ENCODE measurements at places on chromosomes 13 and 19.
A peak's percentile ranks its signal among the peaks of the same experiment; 100 is the strongest.

DNA sequence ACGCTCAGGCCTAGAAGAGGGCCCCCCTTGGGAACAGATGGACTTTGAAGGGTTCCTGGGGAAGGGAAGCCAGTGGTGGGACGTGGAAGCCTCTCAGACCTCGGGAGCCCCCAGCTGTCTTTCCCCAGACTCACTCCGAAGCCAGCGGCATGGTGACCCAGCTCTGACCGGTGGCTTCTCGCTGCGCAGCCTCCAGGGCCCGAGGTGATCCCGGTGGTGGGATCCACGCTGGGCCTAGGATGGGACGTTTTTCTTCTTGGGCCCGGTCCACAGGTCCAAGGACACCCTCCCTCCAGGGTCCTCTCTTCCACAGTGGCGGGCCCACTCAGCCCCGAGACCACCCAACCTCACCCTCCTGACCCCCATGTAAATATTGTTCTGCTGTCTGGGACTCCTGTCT, 24.6 kb downstream of the HPN start:
- DNase-seq: no peak

DNA sequence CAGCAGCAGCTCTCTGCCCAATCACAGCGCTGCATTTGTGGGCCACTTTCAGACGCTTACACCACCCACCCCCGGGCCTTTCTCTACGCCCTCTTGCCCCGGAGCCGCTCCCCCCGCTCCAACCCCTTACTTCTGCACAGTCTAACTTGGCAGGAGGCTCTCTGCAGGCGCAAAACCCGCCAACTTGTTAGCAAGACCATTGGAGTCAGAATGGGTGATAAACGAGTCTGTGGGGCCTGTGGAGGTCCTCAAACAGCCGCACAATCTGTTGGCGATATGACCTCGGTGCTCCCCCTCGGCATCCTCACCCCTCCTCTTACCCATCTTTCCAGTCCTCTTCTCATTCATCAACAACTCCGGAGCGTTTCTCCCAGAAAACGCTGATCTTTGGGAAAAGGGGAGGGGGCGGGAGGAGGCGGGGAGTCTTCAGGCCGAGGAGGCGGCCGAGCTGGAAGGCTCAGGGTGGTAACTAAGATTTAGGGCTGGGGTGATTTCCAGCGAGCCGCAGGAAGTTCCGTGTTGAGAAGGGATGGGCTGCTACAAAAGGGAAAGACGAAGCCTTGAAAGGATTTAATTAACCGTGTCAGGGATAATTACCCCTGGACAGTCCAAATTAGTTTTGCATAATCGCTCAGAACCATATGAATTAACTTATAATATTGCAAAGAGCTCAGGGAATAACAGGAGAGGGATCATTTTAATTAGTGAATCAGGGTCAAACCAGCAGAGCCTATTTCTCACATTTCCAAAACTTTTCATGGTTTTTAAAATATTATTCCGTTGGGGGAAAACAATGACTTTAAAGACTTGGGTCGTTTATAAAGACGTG, 4.1 kb downstream of the SOX21 start:
- no peak for DNase-seq

- DNase-seq: no peak
These were observed 103.1 kb downstream of the TNFRSF19 start for GRCh38 chr13:23673354-23673753.

DNA sequence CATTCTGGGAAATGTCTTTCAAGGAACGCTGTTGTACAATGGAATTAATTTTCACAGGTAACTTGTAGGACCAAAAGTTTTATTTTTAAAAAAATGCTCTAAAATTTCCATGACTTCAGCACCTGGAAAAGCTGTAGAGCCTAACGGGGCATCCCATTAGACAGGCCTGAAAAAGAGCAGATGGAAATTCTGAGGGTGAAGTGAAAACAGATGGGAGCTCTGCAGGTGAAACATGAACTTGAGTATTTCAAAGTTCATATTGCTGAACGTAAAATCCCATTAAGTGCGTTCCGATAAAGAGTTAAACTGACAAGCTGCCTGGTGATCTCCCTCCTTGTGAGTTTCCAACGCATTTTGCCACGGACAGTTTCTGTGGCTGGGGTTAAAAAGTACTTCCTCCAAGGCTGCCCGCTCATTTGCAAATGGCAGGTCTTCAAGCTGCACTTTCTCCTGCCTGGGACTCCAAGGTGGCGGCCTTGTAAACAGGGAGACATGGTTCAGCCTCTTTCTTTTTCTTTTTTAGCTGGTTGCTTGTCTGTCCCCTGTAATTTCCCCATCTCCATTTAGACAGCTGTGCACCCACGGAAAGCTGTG, 450.4 kb downstream of the FGF9 start:
- DNase-seq: no peak

DNA sequence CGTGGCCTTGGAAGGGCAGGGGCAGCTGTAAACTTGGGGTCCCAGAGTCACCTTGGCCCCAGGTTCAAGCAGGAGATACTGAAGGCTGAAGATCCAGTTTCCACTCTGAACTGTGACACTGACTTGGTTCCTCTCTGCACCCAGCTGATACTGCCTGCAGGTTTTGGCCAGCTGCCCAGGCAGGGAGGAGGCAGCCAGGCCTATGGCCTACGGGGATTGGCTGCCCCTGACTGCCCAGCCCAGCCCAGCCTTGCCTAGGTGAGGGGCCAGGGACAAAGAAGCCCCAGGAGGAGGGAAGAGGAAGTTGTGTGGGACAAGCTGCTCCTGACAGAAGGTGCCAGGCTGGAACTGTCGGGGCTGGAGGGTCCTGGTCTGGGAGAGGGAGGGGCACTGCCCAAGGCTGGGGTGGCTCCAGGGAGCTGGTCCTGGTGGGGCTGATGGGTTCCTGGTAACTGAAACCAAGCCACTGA, 51.7 kb upstream of the CYP4F8 start:
- DNase-seq: no peak

DNA sequence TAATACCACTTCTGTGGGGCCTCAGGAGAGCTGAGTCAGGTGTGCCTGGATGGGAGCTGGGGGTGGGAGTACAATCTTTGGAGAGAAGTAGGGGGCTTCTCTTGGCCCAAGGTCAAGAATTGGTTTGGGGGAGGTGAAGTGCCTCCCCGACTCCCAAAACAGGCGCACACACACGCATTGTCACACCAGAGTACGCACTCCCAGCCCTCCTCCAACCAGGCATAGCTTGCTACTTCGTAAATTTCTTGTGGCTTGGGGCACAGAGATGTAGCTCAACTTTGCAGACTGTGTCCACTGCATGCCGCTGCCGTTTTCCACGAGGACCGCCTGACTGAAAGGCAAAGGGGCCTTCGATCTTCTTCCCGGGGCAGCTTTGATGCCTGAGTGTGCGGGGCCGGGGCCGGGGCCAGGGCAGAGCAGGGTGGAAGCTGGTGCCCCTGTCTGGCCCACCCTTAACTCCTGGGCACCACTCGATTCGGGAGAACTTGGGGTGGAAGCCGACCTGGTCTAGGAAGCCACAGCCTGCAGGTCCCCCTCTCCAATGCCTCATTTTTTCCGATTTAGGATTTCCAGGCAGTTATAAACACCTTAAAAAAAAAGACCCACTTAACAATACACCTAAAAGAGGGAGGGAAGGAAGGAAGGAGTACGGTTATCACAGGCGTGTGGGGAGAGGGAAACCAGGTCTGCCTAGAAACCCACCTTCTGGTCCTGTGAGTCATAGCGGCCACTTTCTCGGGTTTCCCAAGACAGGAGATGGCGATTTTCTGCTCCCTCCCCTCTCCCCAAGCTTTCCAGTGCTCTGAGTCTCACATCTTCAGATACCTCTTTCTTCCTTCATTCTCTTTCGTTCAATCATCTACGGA, 5.8 kb upstream of the TSHZ3 start:
- no peak for DNase-seq

- no peak for DNase-seq
These were observed 334.0 kb downstream of the SPRY2 start for GRCh38 chr13:80006940-80007339.

DNA sequence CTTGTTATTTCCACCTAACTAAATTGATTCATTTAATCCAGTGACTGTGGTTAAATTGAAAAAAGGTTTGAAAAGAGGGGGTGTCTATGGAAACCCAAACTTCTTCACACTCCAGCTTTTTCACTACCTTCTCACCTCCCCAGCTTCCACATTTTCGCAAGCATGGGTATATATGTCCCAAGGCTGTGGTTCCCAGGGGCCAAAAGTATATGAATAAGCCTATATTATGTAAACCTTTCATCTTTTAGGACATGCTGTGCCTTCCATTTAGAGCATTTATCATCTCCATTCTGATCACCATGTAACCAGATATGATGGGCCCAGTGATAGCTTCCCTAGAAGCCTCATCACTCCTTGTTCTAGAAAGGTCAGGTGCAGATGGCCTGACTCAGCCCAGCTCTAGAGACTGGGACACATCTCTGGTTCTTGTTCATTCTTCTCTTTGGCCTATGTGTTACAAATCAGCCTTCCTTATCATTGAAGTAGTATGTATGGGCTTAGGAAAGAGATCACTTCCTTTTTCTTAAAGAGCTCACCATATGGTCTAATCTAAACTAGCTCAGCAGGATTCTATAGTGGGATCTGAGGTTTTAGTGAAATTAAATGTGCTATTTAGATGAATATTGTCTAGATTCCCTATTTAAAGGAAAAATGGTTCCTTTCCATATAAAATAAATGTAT, 19.5 kb upstream of the ARL11 start:
- DNase-seq: no peak

DNA sequence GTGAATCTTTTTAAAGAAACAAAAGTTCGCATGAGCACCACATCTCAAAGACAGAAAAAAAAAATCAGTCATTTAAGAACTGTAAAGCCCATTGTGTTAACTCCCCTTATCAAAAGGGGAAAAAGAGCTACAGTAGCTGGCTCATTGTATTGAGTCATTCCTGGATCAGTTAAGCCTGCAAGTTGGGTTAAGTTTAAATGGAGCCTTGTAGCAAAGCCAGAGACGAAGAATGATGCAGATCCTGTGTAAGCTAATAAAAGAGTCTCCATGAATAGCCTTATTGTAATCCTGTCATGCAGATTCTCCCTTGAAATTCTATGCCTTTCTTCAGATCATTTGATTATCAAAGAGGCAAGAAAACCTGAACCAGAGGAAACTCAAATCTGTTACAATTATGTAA, 83.8 kb downstream of the CRYL1 start:
- DNase-seq: no peak

GRCh38 chr13:108070491-108070890, 144.8 kb downstream of the LIG4 start:
- DNase-seq: no peak

DNA sequence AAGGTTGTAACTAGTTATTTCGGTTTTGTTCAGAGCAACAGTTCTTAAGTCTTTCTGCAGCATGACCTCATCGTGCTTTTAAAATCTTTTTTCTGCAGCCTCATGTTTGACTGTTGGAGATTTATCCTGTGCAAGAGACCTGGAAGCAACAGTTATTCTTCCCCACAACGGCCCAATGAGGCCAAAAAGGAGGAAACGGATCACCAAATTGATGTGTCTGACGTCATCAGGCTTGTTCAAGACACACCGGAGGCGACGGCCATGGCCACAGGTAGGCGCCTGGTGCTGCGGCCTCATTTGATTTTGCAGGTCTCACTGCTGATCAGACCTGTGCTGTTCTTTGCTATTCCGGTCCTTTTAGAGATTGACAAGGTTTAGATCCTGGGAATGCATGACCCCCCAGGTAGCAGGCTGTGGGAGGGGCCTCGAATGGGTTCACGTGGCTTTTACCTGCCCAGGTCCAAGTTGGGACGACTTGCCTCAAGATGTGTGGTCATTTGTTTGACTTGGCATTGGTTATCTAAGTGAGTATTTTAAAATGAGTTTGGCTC, 66.8 kb upstream of the MCF2L start:
- DNase-seq: no peak

GRCh38 chr19:58394821-58395219, 636 bp upstream of the RNF225 start:
- no peak for DNase-seq

- peak; percentile 65 for DNase-seq
These were observed 14.2 kb downstream of the CHERP start for GRCh38 chr19:16527971-16528521.

- DNase-seq: no peak
These were observed 1705.0 kb downstream of the OLFM4 start for GRCh38 chr13:54733639-54734038.

GRCh38 chr19:5624018-5624663, 1.3 kb downstream of the SAFB start:
- peak; percentile 24 for DNase-seq

- DNase-seq: no peak
These were observed 17.4 kb downstream of the PIP5K1C start for GRCh38 chr19:3682741-3683404.

GRCh38 chr19:29526730-29527499, 1.1 kb downstream of the VSTM2B start:
- no peak for DNase-seq

DNA sequence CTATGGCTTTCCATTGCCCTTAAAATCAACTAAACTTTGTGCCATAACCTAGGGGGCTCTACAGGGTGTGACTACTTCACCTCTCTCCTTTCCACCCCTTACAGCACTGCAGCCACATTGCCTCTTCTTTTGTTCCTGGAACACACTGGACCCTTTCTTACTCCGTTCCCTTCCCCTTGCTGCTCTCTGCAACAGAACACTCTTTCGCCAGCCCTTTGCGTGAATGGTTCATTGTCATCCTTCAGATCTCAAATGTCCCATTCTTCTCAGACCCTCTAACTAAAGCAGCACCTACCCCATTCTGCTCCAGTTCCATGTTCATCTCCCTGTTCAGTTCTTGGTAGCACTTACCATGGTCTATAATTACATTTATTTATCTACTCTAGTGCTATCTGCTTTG, 208.3 kb downstream of the OXGR1 start:
- DNase-seq: no peak

GRCh38 chr13:108120856-108121255, 94.5 kb downstream of the LIG4 start:
- DNase-seq: no peak

DNA sequence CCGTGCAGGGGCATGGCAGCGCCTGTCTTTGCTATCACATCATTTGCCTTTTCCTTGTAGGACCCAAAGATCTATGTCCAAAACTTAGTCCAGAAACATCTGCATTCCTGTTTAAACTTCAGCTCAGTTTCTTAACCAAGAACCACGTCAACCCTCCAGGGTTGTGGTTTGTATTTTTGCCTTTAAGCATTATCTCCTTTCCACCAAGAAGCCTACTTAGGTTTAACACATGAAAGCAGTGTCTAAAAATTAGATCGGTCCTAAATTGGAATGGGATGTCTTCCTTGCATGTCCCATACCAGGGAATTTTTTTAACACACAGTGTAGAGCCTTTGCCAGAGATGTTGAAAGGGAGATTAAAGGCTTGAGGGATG, 38.8 kb downstream of the DHRS12 start:
- DNase-seq: no peak

GRCh38 chr19:6458695-6459261, 814 bp downstream of the SLC25A23 start:
- no peak for DNase-seq

DNA sequence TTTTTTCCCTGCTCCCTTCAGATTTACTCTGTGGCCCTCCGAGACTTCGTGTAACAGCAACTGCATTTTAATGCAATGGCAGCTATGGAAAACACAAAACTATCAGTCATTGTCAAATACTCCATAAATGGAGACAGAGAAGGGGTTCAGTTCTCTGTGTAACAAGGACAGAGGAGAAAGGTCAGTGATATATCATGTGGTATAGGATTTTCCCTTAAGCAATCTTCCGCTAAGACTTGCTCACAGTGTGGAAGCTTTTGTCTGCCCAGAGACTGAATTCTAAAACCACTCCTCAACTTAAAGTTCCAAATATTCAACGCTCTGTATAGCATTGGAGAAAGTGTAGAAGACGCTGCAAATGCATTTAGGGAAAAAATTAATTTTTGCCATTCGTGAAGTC, 111.3 kb upstream of the EDNRB start:
- no peak for DNase-seq
